ENCODE measurements at places on chromosomes 13 and 19.

- DNase-seq = peak; percentile 94
These were observed 906 bp downstream of the ANKLE1 start for GRCh38 chr19:17282488-17283125.

DNA sequence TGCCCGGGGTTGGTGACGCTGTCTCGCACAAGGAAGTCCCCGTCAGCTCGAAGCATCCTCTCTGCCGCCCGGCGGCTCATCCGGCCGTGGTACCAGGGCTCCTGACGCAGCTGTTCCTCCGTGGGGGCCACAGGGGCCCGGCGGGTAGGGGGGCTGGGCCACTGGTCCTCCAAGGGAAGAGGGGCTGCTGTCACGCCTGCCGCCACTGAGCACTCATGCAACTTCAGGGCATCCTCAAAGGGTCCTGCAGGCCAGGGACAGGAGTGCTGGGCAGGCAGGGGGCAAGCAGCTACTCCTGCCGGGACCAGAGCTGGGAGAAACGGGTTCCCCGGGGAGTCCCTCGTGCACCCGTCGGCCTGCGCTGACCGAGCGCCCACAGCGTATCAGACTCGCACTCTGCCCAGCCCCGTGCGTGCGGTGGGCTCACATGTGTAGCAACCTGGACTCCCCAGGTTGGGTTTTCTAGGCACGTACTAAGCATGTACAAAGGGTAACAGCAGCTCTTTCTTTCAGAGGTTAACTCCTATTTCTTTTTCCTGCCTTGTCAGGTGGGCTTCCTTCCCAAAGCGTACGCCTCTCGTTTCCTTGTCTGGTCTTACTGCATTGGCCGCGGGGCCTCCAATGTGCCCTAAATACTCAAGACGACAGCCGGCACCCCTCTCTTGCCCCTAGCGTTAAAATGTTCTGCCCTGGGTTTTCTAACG is 13.4 kb upstream of the C2CD4C start:
- no peak for DNase-seq

DNA sequence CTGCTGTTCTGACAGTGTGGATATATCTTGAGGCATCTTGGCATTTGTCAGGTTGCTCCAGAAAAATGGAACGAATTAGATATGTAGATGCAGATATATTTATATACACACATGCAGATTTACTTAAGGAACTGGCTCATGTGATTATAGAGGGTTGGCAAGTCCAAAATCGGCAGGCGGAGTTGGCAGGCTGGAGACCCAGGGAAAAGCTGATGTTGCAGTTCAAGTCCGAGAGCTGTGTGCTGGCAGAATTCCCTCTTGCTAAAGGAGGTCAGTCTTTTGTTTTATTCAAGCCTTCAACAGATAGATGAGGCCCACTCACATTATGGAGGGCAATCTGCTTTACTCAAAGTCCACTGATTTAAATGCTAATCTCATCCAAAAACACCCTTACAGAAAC is 24.4 kb upstream of the CSNK1A1L start:
- no peak for DNase-seq

- DNase-seq = no peak
These were observed 1677.1 kb downstream of the OLFM4 start for GRCh38 chr13:54705738-54706137.

DNA sequence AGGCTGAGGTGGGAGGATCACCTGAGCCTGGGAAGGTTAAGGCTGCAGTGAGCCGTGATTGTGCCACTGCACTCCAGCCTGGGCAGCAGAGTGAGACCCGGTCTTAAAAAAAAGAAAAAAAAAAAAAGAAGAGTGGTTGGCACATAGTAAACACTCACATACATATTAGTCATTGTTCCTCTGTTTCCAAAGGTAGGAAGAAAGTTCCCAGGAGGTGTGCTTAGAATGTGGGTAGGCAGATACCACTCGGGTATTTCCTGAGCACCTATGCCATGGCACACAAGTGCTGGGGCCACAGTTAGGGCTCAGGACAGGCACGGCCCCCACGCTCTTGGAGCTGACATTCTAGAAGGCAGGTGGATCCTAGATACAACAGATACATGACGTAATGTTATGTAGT is 41.4 kb downstream of the SIPA1L3 start:
- no peak for DNase-seq

GRCh38 chr13:97953376-97953970 is at the start of gene IPO5:
IPO5 (plus strand) TSS chr13:97953675; CDS start chr13:97976697, 23,022 bp downstream.
- no peak for DNase-seq

- DNase-seq = no peak
These were observed 403.5 kb upstream of the GPC6 start for GRCh38 chr13:92823059-92823458.

DNA sequence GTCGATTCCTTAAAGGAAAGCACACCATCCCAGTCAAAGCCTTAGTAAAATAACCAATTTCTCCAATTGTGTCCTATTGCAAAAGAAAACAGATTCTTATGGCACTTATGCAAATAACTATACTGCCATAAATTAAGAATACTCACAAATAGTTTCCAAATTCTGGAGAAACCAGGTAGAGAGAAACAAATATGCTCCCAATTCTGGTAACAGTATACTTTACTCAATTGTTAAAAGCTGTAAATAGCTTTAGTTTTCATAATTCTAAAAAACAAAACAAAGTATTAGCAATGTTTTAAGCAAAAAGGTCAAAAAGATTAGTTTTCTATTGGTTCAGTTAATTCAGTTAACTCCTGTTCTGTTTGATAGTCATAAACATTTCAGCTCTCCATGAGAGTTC is 18.2 kb upstream of the UBAC2 start:
- DNase-seq = no peak

DNA sequence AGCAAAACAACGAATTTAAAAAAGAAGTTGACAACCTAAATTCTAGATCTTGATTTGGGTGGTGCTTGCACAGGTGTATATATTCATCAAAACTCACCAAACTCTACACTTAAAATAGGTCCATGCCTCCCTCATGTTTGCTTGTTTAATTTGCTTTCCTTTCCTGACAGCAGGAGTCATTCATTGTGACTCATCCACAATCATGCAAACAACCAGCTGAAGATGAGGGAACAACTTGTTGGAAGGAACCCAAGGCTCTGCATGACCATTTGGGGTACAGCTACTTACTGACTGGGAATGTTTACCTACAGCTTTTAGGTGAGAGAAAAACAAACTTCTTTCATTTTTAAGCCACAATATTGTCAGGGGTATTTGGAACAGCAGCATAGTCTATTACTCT is 96.6 kb downstream of the RXFP2 start:
- no peak for DNase-seq

DNA sequence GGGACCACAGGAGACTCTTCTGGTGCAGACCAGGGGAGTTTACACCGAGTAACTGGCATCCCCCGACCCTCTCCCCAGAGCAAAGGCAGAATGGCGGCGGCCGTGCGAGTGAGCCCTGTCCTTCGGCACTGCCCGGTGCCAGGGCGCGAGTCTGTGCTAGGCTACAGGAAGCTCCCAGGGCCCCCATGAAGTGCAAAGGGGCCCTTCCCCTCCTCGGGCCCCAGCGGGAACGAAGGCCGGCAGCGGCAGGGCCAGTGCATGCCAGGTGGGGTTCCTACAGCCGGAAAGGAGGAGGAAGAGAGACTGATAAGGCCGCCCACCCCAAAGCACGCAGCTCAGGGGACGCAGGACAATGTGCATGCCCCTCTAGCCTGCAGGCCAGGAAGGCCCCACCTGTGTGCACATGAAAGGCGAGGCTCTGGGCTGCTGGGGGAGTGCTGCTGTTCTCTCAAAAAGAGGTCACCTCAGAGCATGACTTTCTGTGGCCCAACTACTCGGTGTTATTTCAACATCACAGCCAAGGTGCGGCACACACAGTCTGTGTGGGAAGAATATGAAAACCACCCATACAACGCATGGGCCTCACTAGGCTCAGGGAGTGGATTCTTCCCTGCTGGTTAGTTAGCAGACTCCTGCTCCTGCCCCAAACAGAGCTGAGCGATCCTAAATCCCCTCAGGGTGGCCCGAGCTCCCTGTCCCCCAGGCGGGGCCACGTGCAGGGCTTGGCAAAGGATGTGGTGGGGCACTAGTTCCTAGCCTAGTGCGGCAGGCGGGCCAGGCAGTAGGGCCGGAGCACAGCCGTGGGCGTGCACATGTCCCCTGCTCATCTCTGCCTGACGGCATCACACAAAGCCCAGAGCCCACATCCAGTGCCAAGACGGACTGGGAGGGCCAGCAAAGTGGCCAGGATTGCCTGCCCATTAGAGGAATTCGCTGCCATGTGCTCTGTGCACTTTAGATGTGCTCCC is 28.4 kb upstream of the TIMM44 start:
- no peak for DNase-seq

DNA sequence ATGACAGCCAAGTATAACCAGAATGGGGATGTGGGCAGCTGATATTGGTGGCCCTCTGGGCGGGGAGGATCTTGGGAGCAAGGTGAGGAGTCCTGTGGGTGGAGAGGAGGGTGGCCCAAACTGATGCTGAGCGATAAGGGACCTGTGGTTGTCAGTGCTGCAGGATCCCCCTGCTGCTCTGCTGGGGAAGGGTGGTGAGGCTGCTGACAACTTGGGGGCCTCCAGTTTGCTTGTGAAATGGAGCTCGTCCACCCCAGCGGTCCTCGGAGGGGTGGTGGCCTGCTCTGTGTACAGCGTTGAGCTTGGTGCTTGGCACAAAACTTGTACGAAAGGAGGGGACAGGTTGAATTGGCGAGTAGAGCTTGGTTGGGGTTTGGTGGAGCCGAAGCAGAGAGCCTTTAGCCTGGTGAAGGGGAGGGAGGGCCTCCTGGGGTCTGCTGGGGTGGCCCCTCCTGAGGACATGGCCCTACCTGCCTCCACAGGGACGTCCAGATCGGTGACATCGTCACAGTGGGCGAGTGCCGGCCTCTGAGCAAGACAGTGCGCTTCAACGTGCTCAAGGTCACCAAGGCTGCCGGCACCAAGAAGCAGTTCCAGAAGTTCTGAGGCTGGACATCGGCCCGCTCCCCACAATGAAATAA is 2.9 kb downstream of the RPS11 start:
- no peak for DNase-seq

DNA sequence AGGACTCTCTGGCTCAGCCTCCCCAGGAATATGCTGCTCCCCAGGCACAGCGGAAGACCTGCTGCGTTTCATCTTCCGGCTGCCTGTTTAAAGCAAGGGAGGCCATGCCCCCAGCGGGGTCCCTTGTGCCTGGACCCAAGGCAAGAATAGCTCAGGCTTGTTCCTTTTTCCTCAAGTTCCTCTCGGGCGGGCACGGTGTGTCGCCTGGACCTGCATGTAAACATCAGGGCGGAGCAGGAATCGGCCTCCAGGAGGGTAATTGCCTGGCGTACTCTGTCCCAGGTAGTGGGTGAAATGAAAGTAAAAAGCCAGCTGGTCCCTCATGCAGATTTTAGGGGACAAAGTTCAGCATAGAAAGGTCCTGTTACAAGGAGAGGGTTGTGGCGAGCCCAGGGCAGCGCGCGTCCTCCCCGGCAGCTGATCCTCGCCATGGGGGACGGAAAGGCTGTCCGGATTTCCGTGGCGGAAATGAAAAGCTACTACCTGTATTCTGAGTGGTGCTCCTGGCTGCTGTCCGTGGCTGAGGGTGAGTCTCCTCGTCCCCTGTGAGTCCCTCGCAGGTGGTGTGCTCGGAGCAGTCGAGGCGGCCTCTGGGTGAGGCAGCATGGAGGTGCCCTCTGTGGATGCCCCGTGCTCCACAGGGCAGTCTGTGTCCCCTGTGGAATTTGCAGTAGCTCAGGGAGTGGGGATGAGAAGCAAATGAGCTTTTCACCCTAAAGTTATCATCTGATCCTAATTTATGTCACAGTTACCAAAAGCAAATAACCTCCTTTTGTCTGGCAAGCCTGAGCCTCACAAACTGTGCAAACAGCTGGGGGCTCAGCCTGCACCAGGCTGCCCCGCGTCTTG is 16.2 kb downstream of the MCF2L start:
- DNase-seq = no peak

- DNase-seq = no peak
These were observed 318.9 kb downstream of the MYO16 start for GRCh38 chr13:108948251-108948671.

- no peak for DNase-seq
These were observed 51.1 kb downstream of the LMO7 start for GRCh38 chr13:75687150-75687763.

GRCh38 chr13:88162076-88162702 is 491.0 kb downstream of the SLITRK5 start:
- no peak for DNase-seq

- DNase-seq = no peak
These were observed 33.3 kb downstream of the GARRE1 start for GRCh38 chr19:34287662-34288140.

GRCh38 chr13:110443622-110444225 is 117.8 kb downstream of the RAB20 start:
- no peak for DNase-seq

- DNase-seq = no peak
These were observed 1646.2 kb upstream of the SPRY2 start for GRCh38 chr13:81987159-81987558.

DNA sequence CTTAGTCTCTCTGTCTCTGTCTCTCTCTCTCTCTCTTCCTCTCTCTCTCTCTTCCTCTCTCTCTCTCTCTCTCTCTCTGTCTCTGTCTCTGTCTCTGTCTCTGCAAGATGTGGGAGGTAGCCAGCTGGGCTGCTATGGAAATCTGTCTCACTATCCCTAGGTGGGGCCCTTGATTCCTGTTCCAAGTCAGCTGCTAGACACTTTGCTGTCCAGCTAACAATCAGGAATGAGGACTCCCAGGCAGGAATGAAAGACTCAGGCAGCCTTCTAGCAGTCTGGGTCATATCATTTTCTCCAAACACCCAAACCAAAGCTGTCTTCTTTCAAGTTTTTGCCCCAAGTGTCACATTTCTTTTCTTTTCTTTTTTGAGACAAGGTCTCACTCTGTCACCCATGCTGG is 23.2 kb downstream of the CATSPERD start:
- no peak for DNase-seq

All from liver (tissue), 10 donors.